ENCODE measurements at places on chromosomes 11 and 22.

DNA sequence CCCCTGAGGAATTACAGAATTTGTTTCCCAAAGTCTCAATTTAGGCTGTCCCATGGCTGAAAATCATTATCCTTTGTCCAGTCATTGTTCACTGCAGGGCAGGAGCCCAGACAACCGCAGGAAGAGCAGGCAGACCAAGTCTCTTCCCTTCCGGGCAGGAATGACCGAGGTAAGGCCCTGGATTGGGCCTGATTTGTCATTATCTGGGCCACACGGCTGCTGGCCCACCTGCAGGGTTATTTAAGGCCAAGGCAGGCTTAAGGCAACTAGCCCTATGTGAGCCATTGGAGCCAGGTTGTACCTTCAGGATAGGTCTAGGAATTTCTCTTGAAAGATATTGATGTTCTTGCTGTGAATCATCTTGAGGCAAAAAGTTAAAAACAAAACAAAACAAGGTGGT lies 9.7 kb upstream of the IL10RA start:
- DNase-seq: no peak

- DNase-seq: no peak
Measured at GRCh38 chr11:114147375-114148012, 88.0 kb downstream of the ZBTB16 start.

DNA sequence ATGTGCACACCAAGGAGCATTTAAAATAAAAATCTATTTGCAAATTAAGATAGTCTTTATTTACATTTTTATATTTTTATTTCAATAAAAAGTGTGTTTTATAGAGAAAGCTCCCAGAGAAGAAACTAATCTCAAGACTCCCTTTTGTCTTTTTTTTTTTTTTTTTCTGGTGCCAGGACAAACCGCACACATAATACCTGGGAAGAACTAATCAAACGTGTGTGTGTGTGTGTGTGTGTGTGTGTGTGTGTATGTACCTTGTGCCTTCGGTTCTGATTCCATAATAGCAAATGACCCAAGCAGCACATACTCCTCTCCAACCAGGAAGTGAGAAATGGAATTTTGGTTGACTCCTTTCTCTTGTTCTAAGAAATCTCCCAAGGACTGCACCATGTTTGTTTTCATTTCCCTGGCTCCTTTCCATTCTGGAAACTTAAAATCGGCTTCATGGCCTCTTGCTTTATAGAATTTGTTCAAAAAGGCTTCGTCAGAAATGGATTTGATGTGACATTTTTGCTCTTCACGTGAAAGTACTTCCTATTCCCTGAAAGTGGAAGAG lies 65.3 kb downstream of the ST3GAL4 start:
- DNase-seq: no peak

- DNase-seq: no peak
Measured at GRCh38 chr11:122729139-122729538, 73.6 kb downstream of the UBASH3B start.

DNA sequence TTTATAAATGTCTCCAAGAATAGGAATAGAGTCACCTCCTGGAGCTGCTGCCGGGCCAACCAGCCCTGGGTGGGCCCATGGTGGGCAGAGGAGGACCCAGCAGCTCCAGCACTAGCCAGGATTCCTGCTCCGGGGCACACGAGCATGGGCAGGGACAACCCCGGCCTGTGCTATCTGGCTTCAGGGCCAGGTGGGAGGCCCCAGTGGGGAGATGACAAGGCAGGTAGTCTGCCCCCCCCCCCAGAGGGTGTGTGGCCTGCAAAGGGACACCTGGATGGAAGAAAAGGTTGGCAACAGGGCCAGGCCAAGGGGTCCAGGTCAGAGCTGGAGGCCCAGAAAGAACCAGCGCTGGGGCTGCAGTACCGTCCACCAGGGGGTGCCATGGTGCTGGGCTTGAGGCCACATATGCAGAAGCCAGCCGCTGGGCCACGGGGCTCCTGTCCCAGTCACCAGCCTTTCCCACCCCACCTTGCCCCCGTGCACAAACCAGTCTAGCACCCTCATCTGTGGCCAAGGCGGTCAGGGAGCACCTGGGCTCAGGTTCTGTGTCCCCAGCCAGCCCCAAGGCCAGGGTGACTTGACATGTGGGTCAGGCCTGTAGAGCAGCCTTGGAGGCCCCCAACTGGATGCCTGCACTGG lies 3.4 kb downstream of the TSPAN32 start:
- DNase-seq: peak; percentile 11

- DNase-seq: peak; percentile 2
Measured at GRCh38 chr11:37449146-37449545, 851.1 kb upstream of the RAG2 start.

GRCh38 chr11:5596607-5597201 lies at the start of gene TRIM6:
Gene TRIM6, plus strand, starts transcription at chr11:5596637. Its CDS starts 261 bp downstream, at chr11:5596898.
- no peak for DNase-seq

- peak; percentile 51 for DNase-seq
Measured at GRCh38 chr11:64356498-64357411, 2.2 kb upstream of the RPS6KA4 start.

- DNase-seq: no peak
Measured at GRCh38 chr11:58654908-58655296, 32.4 kb downstream of the CNTF start.

GRCh38 chr11:117020869-117021564 lies 77.2 kb downstream of the SIK3 start:
- DNase-seq: no peak
